ENCODE measurements at places on chromosomes 2 and 18. TPM values are rescaled to one million over a fixed set of nuclear protein-coding genes. Genes with fewer than 3 reads are reported as not detected.

MC4R gene
- not detected for total RNA-seq

PLEKHB2 gene
- 73.9 TPM for total RNA-seq

DNA sequence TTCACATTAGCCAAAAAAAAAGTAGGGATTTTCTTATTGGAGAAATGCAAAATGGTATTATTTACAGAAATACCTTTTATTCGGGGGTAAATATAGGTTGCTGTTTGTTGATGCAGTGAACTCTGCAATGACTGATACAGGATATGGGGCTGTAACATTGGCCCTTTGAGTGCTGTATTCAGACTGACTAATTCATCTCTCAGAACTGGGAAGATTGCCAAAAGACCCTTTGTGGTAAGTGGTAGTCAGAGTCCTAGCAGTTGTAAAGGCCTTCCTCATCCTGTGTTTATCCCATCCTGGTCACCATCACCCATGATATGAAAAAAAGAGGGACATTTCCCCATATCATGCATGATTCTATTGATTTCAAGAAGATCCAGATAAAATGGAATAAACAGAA is 14.0 kb upstream of the DCC start:
- H3K36me3 ChIP-seq, result no peaks in the 10 kb centered on the region
- no peak for DNase-seq
- no peaks in the 10 kb centered on the region for H3K4me1 ChIP-seq
- H3K27me3 ChIP-seq, result no peaks in the 10 kb centered on the region
- no peak overlapping the region for H3K27ac ChIP-seq

DNA sequence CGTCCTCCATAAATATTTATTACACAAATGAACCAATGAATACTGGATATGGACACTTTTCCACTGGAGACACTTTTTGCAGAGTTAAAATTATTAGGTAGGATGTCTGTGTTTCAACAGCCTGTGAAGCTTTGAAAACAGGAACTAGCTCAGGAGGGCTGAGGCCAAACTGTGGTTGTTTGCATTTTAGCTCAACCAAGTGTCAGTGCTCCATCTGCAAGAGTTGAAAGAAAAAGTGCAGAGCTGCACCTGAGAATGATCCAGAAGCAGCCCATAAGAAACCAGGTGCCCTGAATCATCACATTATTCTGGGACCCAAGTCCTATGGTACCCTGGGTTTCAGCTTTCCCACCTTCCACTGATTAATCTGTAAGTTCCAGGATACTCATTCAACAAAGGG is 180.4 kb downstream of the TRIB2 start:
- no peaks in the 10 kb centered on the region for H3K36me3 ChIP-seq
- no peak for DNase-seq
- peak overlapping the region; percentile 49 for H3K27ac ChIP-seq
- peaks cover 12% of the 10 kb centered on the region for H3K4me1 ChIP-seq
- no peaks in the 10 kb centered on the region for H3K27me3 ChIP-seq

DNA sequence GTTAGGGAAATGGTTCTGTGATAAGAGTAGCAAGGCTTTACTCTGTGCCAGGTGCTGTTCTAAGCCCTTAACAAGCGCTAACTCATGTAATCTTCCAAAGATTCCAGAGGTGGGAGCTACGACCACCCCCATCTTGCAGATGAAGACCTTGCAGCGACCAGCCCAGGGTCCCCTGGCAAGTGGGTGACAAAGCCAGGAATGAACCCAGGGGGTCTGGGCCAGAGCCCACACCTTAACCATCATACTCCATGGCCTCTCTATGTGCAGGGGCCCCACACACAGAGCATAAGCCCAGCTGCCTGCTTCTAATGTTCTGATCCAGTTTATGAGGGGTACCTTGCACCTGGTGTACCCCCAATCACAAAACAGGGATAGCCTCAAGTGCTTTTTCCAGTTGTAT is 105.3 kb downstream of the ZBTB7C start:
- H3K27me3 ChIP-seq, result no peaks in the 10 kb centered on the region
- H3K4me3 ChIP-seq, result no peak overlapping the region

DNA sequence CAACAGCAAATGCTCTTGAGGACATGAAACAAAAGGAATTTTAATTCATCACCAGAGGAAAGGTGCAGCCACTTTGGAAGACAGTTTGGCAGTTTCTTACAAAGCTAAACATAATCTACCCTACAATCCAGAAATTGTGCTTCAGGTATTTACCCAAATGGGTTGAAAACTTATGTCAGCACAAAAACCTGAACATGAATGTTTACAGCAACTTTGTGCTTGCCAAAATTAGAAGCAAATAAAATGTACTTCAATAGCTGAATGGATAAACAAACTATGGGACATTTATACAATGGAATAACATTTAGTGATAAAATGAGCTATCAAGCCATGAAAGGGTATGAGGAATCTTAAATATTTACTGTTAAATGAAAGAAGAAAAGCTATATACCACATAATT is 6.9 kb upstream of the MAP2 start:
- no peak for DNase-seq
- H3K27me3 ChIP-seq, result no peaks in the 10 kb centered on the region
- no peaks in the 10 kb centered on the region for H3K4me1 ChIP-seq
- H3K27ac ChIP-seq, result no peak overlapping the region
- H3K36me3 ChIP-seq, result no peaks in the 10 kb centered on the region
- no peak overlapping the region for H3K4me3 ChIP-seq

DNA sequence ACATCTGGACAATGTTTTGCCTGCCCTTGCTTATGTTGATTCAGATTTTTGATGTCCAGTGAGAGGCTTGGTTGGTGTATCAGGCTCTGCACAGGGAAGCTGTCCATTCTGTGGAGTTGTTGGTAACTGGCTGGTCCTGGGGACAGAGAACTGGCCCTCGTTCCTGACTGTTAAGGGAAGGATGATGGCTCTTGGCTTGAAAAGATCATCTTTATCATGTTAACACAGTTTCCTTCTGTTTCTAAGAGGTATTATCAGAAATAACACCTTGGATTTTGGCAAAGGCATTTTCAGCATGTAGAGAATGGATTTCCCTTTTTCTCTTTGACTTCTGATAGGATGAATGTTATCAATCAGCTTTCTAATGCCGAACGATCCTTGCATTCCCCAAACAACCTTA is 19.3 kb downstream of the STK25 start:
- H3K27ac ChIP-seq, result no peak overlapping the region
- DNase-seq, result no peak
- H3K4me3 ChIP-seq, result no peak overlapping the region
- peaks cover 28% of the 10 kb centered on the region for H3K36me3 ChIP-seq

All from upper lobe of right lung (tissue), 1 donor.